ENCODE measurements at places on chromosomes 12 and 14.

- no peak for DNase-seq
Observed at GRCh38 chr12:19761463-19761862, 322.2 kb downstream of the AEBP2 start.

DNA sequence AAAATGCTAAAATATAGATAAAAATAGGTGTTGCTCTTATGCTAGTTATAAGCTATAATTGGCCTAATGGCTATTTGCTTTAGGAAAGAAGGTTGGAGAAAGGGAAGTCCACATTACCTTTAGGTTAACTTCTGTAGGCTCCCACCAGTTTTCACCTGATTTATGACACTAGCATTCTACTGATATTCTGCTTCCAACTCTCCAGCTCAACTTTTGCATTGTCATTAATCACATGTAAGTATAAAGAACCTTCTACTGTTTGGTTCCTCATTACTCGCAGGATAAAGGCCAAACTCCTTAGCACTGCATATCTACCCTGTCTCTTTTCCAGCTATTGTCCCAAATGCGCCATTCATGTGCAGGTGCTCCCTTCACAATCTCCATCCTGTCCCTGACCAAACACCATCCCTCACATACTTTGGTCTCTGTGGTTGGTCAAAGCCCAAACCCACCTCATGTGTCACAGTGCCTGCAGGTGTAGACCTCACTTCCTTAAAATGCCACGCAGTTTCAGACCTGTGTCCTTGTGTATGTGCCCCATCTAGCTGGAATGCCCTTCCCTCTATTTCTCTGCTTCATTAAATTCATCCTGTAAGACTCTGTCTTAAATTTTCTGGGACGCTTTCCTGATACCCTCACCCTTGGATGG lies 3.3 kb downstream of the DDHD1 start:
- DNase-seq, result no peak

DNA sequence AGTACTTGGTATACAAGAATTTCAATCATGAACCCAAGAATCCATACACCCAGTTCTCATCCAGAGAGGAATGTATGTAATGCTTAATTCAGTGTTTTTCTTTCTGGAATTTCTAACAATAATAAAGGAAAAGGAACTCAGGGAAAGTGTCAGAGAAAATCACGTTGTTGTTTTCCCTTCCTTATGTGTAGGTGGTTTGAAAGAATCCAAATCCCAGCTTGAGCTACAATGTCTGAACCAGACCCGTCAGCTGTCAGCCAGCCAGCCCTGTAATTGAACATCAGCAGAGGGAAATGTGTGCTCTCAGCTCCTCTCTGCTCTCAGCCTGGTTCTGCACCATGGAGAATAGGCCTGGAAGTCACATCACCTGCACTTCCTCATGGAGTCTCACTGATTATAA lies 126.5 kb downstream of the TMEM30B start:
- DNase-seq, result no peak

- no peak for DNase-seq
Observed at GRCh38 chr14:69441948-69442347, 42.6 kb upstream of the PLEKHD1 start.

DNA sequence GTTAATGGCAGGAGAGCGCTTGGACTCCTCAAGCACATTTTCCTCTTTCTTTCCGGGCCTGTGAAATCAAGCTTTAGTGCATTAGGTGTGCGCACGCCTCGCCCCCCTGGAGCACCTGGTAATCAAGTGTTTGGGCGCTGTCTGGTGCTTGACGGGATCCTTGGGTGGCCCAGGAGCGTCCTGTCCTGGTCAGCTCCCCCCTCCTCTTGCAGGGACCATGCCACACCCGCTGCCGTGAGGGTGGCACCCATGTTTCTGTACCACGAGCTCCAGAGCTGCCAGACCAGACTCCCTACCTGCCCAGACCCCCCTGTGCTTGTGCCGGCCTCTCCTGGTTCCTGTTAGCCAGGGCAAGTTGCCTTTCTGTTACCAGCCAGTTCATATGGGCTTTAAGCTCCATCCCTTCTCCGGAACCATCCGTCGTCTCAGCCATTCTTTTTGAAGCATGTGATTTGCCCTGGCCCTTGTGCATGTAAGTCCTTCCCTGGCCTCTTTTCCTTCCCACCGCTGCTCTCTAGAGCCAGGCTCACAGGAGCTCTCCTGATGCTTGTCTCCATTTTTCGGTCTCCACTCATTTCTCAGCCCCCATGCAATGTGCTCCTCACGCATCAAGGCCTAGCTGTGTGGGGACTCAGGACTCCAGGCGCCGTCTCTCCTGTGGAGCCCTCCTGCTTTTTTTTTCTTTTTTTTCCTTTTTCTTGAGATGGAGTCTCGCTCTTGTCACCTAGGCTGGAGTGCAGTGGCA lies 66.1 kb downstream of the EP400 start:
- DNase-seq, result no peak

DNA sequence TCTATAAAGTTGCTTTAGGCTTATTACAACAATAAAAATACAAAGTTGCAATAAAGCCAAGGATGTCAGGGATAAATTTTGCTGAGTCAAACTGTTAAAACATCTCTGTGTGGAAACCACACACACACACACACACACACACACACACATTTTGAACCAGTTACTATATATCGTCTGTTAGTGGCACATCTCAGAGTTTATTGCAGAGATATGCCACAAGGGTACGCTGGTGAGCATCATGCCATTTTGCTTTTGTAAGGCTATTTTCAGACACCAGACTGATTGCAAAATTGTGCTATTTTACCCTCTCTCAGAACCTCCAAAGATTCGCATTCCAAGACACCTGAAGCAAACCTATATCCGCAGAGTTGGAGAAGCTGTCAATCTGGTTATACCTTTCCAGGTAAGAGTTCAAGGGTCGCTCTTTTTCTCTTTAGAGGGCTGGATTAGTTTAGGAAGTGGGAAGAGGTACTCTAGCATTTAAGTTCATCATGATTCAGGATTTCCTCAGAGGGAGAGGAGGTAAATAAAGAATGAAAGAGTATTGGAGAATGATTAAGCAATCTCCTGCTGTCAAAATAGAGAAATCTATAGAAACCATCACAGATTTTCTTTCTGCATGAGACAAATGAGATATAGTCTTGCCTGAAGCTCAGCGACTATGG lies 27.3 kb upstream of the CHPT1 start:
- no peak for DNase-seq

GRCh38 chr12:127599436-127599835 lies 667.5 kb upstream of the TMEM132C start:
- no peak for DNase-seq

- no peak for DNase-seq
Observed at GRCh38 chr12:90274407-90274806, 565.8 kb upstream of the ATP2B1 start.

- no peak for DNase-seq
Observed at GRCh38 chr12:112325157-112325556, 57.1 kb downstream of the HECTD4 start.

DNA sequence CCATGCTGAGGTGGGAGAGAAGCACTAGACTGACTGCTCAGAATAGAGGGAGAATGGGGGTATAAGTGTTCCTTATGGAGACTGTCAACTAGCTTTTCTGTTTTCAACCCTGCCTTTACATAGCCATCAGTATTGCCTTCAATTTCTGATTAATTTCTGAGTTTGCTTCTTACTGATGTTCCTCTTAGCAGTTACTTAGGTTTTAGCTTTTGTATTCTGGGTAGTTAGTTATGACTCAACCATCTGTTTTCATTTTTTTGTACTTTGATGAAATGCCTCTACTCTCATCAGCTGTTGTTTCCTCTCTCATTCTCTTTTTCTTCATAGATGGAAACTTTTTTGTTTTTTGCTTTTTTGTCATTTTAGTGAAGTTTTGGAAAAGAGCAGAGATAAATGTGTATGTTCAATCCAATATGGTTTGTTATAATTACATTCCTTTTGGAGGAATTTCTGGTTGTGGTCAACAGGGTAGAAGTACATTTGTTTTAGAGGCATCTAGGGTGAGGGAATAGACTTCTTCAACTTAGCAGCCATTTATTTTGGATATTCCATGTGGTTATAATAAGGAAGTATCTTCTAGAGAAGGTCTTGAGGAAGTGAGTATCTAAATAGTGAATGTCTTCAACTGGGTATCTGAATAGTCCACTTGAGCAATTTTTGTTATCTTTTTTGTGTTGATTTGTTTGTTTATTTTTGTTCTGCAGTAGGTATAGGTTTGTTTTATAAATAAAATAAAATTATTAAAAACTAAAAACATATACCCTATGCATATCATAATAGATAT lies 29.6 kb downstream of the PMCH start:
- DNase-seq, result no peak

- no peak for DNase-seq
Observed at GRCh38 chr14:81315341-81315740, 84.8 kb downstream of the STON2 start.

DNA sequence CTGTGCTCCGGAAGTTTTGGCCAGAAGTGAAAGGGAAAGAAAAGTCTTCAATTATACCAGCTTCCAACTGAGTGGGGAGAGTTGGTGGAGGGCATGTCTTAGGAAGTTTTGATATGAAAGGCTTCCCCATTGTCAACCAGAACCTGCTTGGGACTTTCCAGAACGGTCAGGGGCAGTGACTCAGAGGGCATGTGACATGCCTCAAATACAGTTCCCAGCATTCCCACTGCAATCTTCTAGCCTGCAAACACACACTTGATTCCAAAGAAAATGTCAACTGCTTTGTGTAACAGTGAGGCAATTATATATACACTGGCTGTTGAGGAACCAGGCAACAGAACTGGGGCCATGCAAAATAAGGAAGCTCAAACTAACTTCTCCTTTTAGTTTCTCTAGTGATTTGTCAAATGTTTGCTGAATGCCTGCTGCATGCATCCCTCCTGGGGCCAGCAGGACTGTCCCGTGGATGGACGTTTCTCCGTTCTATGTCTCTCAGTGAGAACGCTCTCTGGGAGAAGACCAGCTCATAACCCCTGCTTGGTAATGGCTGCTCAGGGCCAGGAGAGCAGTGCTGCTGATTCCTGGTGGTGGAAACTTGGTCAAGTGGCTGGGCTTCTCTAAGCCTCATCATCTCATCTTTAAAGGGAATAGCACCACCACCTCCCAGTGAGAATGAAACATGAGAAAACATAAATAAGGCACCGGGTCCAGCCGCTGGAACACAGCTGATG lies 18.3 kb downstream of the SLC25A47 start:
- no peak for DNase-seq

- DNase-seq, result no peak
Observed at GRCh38 chr14:80426683-80427082, 215.4 kb upstream of the DIO2 start.

DNA sequence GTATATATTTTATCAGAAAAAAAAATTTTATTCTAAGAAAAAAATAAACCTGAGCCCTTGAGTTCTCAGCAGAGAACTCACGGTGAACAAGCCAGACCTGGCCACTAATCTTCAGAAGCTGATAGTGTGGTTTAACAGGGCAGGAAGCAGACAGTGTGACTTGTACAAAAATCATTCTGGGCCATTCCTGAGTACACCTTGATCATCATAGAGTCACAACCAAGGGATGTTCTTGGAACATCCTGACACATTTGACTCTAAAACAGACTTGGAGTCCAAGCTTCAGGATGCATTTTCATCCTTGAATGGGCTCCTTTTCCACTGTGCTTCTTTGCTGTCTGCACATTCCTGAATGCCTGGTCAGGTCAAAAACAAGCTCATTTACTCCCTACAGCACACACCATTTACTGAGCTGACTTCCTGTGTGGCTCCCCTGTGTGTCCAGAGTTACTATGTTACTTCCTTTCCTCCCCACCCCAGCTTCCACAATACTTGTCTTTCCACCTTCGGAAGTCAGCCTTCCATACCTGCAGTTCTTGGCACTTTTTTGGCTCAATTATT lies 112.0 kb downstream of the ANO6 start:
- no peak for DNase-seq

DNA sequence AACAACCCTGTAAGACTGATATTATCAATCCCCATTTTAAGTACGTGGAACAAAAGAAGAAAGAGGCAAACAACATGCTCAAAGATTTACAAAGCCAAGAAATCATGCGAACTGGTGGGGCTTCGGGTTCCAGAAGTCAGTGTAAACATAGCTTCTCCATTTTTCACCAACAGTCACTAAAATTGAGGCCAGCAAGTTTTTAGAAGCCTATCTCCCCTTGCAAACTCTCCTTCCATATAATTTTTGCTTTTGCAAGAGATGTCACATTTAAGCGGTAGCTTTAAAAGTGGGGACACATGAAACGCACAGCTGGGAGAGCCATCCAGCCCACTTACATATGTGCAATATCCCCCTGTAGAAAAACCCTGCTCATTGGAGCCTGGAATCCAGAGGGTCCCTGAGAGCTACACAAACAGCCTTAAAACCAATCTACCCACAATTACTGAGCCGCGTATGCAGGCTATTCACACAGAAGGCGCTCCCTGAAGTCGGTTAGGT lies 797 bp downstream of the SLC11A2 start:
- DNase-seq, result no peak

DNA sequence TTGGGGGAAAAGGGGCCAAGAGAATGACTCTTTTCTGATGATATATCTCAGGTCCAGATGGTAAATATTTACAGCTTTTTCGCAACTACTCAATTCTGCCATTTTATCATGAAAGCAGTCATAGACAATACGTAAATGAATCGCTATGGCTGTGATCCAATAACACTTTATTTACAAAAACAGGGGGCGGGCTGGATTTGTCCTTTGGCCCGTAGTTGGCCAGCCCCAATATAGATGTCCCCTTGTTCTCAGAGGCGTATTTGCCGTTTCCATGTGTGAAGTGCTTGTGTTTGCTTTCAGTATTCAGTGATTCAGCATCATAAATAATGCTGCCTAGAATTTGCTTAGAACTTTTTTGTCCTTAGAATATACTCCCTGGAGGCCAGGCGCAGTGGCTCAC lies 77.2 kb downstream of the CCDC92 start:
- DNase-seq, result no peak
